ENCODE measurements at places on chromosomes 3 and 15.
A peak's percentile ranks its signal among the peaks of the same experiment; 100 is the strongest.

GRCh38 chr3:180683816-180684215 lies 4.5 kb upstream of the CCDC39 start:
- DNase-seq: no peak

DNA sequence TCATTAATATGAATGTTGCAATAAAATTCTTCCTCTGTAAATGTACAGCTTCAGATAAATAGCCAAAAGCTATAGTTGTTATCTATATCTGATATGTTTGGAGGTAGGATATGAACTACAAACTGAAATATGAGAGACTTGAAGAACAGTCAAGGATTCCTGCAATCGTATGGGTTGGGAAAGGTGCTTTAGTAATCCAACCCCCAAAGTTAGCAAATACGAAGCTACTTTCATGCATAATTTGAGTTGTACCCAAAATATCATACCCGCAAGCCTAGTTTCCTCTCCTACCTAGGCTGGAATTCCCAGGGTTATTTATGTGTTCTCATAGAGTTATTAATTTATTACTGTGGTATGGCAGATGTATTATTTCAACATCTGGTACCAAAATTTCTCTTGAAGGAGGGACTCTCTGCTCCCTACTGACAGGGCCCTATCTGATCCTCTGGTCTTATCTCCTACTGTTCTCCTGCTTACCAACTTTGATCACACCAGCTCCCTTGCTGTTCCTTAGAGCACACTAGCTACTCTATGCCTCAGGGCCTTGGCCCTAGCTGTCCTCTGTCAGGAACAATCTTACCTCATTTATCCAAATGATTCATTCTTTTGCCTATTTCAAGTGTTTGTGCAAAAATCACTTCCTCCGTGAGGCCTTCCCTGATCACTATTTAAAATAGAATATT lies 140.4 kb upstream of the CCDC54 start:
- peak; percentile 40 for DNase-seq

- DNase-seq: no peak
Observed at GRCh38 chr15:93859176-93859575, 372.2 kb upstream of the MCTP2 start.

GRCh38 chr3:108241721-108242120 lies 19.5 kb upstream of the IFT57 start:
- DNase-seq: no peak

DNA sequence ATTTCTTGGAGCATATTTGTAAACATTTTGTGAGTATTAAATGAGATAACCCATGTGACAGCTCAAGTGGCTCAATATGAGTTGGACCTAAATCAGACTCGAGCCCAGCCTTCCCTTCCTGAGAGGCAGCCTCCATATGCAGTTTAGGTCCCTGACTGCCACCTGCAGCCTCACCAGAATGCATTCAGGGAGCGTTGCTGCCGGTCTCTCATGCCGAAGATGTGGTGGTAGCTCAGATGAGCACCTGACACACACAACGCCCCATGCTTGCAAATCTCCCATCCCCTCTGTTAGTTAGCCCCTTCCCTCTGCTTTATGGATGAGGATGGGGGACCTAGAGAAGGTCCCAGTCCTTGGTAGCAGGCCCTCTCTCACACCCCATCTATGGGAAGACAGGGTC lies 9.2 kb downstream of the ST6GAL1 start:
- no peak for DNase-seq

DNA sequence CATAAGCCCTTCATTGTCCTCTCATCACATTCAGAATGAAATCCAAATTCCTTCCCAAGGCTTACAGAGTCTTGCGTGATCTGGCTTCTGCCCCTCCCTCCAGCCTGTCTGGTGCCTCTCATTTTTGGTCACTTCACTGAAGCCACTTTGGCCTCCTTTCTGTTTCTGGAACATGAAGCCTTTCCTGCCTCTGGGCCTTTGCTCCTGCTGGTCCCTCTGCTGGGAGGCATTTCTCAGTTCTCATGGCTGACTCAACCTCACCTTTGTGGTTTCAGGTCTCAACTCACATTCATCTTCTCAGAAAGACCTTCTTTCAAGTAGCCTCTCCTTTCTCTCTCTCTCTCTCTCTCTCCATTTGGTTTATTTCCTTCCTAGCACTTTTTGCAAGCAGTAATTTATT lies 43.9 kb upstream of the BHLHE40 start:
- DNase-seq: no peak

DNA sequence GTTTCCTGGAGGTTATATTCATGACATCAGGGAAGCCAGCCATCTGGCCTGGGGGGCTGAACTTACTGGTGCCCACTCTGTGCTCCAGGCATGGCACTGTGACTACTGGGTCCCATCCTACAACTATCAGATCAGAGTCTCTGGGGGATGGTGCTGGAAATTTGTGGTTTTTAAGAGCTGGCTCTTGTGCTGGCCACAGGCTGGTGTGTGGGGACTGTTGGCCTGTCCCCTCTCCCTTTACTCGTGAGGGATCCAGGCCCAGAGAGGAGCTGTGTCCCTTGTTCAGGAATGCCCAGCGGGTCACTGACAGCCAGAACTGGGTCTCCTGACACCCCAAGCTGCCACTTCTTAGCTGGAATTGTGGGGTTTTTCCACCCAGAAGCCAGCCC lies 44.5 kb upstream of the SEC22A start:
- no peak for DNase-seq

Measured in EL (cell line).